ENCODE measurements at places on chromosomes 16 and 17.

- DNase-seq = no peak
Observed at GRCh38 chr17:45813048-45813725, 29.1 kb downstream of the CRHR1 start.

DNA sequence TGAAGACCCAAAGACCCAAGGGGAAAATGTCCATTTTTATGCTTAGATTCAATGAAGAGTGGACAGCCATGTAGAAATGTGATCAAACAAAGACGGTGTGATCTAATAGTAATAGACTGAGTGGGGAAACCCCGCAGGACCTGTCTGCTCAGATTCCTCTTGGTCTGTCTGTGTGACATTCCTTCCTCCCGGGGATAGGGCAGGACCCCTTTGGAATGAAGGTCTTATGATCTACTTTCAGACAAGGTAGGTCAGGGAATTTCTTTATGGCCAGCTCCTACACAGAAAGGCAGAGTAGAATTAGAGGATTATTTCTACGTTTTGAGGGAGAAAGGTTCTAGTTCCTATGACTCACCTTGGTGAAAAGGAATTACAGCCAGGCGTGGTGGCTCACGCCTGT, 267.6 kb downstream of the STX8 start:
- DNase-seq = no peak

DNA sequence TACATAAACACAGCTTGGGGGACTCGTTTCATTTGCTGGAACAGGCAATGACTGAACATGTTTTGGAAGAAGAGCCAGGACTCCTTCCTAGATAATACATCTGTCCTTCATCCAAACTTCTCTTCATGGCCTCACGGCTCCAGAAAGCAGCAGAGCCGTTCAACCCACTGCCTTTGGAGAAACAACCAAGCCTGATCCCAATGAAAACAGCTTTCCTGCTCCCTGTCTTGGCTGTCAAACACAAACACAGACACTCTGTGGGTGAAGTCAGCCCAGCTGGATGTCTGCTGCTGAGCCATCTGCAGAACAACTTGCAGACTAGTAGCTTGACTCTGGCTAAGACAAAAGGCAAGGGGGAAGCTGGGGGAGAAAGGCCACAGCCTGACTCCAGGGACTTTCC, 345.1 kb upstream of the PSMD7 start:
- no peak for DNase-seq

GRCh38 chr17:53950858-53951250, 128.1 kb downstream of the KIF2B start:
- no peak for DNase-seq

All from NCI-H1436 treated with DMSO at 0.1 percent for 48 hours (cell line).